GDM1 (cell line): ENCODE measurements at places on chromosomes 6 and 20.

DNA sequence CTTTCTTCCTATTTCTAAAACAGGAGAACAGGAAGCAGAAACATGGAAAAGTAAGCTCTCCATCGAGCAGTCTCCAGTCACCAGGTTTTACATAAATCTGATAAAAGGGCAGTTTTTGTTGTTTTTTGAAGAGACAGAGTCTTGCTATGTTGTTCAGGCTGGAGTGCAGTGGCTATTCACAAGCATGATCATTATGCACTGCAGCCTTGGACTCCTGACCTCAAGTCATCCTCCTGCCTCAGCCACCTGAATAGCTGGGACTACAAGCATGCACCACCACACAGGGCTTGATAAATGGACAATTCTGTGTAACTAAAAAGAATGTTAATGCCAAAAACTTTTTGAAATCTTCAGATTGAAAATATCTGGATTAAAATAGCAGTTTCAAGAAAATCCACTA is 23.8 kb downstream of the SAMHD1 start:
- no peak for DNase-seq

DNA sequence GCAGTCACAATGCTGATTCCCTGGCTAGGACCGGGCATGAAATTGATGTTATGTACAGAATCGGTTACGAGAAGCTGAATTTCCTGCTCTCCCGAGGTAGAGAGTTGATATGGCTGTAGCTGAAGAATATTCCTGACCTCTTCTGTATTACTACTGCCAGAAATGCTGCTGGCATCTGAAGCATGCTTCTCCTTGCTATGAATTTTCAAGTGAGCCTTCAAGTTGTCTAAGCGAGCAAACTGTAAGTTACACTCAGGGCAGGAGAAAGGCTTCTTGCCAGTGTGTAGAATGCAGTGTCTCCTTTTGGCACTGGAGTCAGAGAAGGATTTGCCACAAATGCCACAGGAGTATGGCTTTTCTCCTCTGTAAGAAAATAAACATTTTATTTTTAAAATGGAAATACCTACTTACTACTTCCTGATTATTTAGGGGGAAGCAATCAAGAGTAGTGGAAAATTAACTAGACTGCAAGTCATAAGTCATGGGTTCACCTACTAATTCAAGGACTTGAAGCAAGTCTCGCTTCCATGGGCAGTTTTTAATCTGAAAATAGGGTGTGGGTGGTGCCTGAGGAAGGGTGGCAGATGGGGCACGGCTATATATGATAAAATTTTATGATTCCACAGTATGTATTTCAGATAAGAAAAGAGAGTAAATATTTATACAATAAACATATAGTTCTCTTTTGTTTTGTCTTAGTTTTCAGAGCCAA is 10.8 kb upstream of the MICAL1 start:
- DNase-seq: no peak

DNA sequence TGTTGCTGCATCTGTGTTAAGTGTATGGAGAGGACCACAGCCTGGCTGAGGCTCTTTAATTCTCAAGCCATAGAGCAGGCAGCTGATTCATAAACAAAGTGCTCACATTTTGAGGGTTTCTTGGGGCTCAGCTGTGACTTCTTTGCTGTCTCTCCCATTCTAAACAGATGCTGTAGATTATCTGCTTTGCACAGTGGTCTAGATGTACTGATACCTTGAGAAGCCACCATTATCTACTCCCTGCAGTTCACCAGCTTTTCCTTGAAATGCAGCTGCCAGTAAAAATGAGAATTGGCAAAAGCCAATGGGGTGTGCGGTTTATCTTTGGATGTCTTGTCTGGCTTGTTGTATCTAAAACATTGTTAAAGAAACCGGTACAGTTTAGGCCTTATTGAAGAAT is 5.2 kb upstream of the CNR1 start:
- no peak for DNase-seq

DNA sequence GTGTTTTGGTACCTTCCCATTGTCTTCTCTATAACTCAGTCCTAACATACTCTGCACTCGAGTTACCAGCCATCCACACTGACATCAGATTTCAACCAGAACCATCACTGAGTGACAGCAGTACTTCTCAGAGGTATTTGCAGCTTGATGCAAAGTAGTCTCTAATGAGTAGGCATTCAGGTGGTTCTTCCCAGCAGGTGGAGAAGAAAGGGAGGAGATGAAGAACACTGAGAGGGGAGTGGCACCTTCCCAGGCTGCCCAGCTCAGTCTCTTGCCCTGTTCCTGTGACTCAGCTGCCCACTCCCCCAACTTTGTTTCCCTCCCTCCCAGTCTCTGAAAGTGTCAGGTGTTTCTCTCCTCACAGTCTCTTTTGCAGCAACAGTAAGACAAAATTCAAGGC is 38.7 kb upstream of the SMIM28 start:
- DNase-seq: no peak

DNA sequence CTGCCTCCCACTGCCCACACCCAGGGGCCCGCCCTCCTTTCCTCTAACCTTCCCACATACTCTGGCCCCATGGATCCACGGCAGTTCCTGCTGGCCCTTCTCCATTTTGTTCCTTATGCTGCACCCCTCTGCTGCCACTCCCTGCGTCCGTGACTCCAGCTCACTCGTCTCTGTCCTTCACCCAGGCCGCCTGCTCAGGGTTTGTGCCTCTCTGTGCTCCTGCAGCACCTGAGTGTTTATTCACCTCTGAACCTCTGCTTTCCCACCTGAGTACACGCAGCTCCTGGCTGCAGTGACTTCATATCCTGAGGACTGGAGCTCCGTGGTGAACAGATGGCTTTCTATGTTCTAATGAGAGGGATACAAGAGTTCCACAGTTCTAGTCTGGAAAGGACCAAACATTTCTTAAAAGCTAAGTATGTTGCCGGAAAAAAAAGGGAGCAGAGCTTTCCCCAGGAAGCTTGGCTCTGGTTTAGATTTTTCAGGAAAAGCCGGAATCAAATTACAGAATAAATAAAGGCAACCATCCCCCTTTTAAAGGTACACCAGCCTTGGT is 1.5 kb upstream of the GNRH2 start:
- no peak for DNase-seq
